ENCODE measurements at places on chromosomes 3 and 15.

DNA sequence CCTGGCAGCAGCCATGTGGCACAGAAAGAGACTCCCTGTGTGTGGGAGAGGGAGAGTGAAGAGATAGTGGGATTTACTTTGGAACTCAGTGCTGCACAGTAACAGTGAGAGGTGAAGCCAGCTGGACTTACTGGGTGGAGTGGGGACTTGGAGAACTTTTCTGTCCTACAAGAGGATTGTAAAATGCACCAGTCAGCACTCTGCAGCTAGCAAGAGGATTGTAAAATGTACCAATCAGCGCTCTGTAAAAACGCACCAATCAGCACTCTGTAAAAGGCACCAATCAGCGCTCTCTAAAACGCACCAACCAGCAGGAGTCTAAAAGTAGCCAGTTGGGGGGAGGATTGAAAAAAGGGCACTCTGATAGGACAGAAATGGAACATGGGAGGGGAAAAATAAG lies 688.8 kb upstream of the ALCAM start:
- DNase-seq: no peak

GRCh38 chr3:43178891-43179366 lies 73.0 kb upstream of the POMGNT2 start:
- peak; percentile 60 for DNase-seq

- peak; percentile 64 for DNase-seq
These were observed 118.5 kb downstream of the MYLK start for GRCh38 chr3:123765475-123766128.

GRCh38 chr15:61946778-61947177 lies 113.5 kb downstream of the VPS13C start:
- DNase-seq: peak; percentile 50

DNA sequence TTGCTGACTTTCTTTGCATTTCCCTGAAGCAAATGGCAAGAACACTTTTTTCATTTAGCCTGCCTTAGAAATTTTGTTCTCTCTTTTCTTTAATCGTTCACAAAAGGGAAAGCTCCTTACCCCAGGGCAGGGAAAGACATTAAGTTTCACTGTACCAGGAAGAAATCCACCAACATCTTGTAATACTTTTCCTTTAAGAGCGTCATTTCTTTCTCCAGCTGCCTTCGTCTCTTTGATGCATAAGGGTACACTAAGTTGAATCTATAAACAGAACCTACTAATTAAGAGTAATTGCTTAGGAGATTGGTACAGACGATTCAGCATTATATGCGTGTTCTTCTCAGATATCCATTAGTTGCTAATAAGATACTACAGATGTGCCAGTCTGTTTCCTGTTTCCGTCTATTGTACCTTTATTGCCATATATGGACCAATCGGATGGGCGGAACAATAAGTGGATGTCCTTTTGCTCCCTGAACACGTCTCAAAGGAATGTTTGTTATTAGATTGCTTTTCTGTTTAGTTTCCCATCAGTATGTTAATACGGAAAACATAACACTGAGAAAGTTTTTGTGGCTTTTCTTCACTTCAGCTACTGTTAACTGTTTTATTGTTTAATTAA lies 276.7 kb upstream of the RARB start:
- peak; percentile 55 for DNase-seq

DNA sequence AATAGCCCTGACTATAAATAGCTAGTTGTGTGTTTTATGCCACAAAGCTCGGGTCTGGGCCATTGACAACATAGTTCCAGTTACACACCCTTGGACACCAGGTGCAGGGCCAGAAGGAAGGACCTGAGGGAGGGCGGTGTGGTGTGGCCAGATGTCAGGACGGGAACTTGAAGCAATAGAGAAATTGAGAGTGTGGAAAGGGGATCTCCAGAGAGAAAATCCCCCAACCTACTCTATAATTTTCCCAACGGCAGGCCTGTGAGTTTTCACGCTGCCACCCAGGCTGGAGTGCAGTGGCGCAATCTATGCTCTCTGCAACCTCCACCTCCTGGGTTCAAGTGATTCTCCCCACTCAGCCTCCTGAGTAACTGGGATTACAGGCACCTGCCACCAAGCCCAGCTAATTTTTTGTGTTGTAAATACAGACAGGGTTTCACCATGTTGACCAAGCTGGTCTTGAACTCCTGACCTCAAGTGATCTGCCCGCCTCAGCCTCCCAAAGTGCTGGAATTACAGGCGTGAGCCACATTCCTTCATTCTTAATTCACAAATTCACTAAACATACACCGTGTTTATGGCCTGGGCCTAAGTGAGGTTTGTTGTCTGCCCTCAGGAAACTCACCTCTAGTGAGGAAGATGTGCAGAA lies 70.8 kb upstream of the KLF13 start:
- no peak for DNase-seq
